Adrenal gland (tissue), 19 donors: ENCODE measurements at places on chromosomes 13 and 19. TPM values are rescaled to one million over a fixed set of nuclear protein-coding genes. Genes with fewer than 3 reads are reported as not detected.

The OR7G2 gene
- not detected for total RNA-seq

The CCL25 gene
- not detected for total RNA-seq

The MUC16 gene
- total RNA-seq = not detected

The KANK3 gene
- 9.8 TPM for total RNA-seq
